T-helper 2 cell (primary cell): ENCODE measurements at places on chromosomes 12 and 14.
A peak's percentile ranks its signal among the peaks of the same experiment; 100 is the strongest.

- no peak for DNase-seq
Observed at GRCh38 chr14:79011920-79012204, 841.7 kb downstream of the NRXN3 start.

DNA sequence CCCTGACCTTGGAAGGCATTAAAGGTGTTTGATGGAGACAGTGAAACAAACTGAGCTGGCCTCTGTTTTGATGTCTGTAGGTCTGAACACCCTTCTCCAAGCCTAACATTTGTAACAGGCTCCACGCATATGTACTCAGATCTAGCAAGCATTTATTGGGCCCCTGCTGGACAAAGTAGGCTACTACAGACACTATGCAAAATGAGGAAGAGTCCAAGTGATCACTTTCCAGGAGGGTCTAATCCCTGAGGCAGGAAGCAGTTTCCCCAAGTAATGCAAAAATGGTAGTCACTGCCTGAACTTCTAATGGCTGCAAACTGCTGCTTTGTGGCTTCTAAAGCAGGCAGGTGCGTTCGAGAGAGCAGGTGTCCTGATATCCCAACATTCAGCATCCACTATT lies 405.8 kb downstream of the MED13L start:
- DNase-seq, result no peak

DNA sequence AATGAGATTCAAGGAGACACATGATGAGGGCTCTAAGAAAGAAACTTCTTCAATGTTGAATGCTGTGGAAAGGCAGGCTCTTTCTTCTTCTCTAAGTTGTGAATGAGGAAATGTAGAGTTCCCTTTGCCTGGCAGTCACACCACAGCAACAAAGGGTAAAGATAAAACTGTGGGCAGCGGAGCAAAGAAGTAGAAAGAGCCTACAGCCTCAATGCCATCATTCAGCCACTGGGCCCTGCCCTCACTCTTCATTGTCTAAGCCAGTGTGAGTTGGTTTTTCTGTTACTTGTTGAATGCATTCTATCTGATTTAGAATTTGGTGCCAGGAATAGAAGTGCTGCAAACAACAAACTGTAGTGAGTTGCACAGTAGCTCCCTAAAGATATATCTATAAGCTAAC lies 12.2 kb downstream of the SDR9C7 start:
- DNase-seq, result no peak

GRCh38 chr12:332581-333205 lies 56.4 kb downstream of the KDM5A start:
- no peak for DNase-seq

- DNase-seq, result peak; percentile 52
Observed at GRCh38 chr12:108856428-108857157, 790 bp downstream of the SSH1 start.

DNA sequence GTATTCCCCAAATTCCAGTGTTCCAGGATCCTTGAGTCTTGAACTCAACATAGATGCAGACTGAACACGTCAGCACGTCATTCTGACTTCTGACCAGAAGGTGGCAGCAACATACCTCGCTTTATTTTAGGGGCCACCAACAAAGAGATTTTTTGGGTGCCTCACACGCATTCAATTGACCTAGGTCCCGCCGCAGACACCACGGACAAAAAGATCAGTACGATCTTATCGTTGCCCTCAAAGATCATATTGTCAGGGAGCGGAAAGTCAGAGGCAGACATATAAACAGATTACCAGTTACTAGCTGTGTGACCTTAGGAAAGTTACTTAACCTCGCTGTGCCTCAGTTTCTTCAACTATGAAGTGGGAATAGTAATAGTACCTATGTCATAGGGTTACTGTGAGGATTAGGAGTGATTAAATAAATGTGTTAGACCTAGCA lies 6.5 kb upstream of the PRPH start:
- peak; percentile 26 for DNase-seq

DNA sequence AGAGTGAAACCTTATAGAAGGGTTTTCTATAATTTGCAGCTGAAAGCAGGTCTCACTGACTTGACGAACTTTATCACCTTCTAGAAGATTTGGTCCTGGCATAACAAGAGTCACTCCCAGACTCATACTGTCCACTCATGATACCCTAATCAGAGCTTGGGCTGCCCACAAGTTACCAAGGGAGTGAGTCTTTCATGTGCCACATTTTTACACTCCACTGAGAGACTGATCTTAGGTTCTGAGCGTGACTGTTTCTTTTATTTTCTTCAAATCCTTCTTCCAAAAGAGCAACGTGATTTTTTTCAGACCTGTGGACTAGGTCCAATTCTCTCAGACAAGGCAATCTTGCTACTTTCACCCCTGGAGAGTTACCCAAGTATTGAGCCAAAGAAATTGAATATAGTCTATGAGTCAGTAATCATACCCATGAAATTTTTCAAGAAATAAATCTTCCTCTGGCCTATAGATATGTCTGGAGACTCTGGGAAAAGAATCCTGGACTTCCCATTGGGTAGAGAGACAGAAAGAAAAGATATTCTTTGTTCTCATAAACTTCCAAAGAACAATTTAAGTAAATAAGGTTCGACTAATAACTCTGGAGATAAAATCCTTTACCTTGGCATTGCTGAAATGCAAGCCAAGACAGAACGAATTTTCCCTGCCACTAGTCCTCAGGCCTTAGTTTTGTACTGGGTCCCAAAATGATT lies 26.9 kb downstream of the SIX1 start:
- DNase-seq, result no peak

GRCh38 chr14:21414137-21414631 lies 30.4 kb upstream of the SUPT16H start:
- no peak for DNase-seq

GRCh38 chr14:89014569-89014850 lies 190.1 kb downstream of the TTC8 start:
- DNase-seq, result no peak

- no peak for DNase-seq
Observed at GRCh38 chr12:40241741-40242140, 16.9 kb downstream of the LRRK2 start.

DNA sequence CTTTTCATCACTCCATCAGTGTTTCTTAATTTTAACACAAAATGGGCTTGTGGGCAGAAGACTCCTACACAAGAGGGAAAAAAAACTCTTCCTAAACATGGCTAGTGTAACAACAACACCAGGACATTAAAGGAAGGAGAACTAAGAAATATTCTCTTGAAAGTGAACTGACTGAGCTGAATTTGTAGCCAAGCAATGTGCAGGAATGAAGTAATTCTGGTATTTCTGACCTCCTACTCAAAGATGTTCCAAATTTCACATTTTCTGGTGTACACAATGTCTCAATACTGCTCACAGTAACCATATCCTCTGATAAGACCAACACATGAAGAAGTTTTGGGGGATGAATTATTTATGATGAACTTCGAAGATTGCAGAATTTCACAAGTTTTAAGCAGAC lies 357.3 kb downstream of the DUSP6 start:
- no peak for DNase-seq

DNA sequence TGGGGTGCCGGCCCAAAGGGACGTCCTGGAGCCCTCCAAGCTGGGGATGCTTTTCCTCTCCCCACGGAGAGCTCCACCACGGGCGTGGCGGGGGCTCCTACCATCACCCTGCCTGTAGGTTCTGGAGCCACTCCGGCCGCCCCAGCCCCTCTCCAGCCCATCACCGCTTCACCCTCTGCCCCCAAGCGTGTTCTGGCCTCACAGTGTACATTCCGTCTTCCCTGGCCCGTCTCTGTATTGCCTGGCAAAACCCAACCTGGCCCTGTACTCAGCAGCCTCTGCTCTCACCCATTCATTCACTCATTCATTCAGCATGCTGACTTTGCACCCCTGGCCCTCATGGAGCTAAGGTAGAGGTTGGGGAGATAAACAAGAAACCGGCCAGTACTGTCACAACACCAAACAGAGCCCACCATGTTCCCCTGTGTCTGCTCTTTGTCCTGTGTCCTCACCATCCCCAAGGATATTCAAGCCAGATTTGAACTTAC lies 20.3 kb downstream of the SLC25A29 start:
- DNase-seq, result no peak

- DNase-seq, result no peak
Observed at GRCh38 chr14:100305324-100306100, 732 bp downstream of the SLC25A29 start.

- DNase-seq, result no peak
Observed at GRCh38 chr14:79745046-79745445, 466.3 kb downstream of the DIO2 start.

- DNase-seq, result peak; percentile 36
Observed at GRCh38 chr14:55458800-55459515, 18.5 kb upstream of the TBPL2 start.

- DNase-seq, result no peak
Observed at GRCh38 chr12:109131154-109132050, 15.0 kb downstream of the ACACB start.

DNA sequence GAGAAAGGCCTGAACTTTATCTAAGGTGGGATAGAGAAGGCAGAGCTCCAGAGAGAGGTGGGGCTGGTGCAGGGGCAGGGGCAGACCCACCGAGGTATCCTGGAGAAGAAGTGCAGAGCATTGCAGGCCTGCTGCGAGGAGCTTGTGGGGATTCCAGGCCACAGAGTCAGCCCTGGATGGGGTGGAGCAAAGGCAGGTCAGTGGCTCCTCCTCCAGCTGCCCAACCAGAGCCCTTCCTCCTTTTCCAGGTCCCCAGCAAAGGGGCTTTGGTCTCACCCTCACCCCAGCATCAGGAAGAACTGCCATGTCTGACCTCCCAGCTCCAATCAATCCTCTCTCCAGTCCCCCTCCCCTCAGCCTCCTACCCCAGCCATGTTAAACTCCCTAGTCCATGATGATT lies 19.8 kb upstream of the ZNF740 start:
- DNase-seq, result no peak

DNA sequence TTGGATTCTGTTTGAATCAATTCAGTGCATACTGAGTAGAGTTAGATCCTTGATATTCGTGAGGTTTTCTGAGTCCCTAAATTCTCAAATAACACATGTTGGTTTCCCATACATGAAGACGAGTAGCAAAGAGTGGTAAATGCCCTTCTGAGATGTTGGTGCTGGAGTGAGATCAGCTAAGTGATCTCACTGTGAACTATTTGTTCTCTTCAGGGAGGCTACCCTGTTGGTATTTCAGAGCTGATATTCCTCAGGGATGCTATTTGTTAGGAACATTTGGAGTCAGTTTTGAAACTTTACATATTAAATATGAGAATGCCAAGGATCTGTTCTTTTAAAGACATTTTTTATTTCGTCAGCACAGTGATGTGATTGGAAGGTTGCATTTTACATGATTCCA lies 54.7 kb downstream of the SUSD6 start:
- DNase-seq, result no peak

DNA sequence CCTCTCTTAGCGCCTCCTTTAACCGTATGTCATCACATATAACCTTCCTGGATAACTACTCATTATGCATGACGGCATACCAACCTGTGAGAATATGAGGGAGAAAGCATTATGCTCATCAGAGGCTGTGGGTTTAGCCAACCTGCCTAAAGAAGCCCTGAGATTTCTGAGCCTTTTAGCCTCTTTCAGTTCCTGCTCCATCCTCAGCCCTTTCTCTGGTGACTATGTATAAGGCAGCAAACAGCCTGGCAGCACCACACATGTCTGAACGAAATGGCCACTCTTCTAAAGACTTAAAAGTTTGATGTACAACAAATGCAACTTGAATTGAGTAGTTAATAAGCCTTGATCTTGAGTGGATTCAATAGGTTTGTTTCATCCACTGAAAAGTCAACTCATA lies 64.8 kb upstream of the SOX5 start:
- no peak for DNase-seq

DNA sequence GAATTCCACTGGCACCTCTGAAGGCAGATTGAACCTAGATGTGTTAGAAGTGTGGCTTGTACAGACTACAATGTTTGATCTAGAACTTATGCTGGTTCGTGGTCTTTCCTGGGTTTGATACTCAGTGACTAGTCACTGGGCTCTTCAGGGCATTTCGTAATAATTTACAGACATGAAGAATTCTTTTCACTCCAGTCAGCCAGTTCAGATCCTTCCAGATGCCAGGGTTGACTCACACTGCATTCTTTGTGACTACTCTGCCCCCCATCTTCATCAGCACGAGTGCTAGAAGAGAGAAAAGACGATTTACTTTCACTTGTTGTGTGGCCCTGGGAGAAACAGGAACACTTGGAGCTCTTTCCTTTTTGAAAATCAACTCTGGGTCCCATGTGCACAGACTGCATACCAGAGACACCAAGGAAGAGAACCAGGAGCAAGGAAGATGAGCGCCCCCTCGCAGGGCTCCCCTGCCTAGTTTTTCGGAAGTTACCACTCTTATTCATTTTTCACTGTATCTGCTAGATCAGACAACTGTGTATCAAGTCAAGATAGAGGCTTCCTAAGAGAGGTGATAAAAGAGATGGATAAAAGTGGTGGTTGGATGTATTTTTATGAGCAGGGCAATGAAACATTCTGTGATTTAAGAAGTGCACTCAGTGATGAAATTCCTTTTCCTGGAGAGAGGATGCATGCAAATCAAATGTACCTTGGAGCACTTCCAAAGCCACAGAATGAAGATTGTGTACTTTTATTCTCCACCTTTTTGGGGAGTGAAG lies 33.5 kb upstream of the EVL start:
- no peak for DNase-seq

- no peak for DNase-seq
Observed at GRCh38 chr12:12086362-12086761, 15.6 kb downstream of the BCL2L14 start.

- DNase-seq, result no peak
Observed at GRCh38 chr12:95863337-95863736, 4.6 kb downstream of the SNRPF start.

GRCh38 chr12:2749580-2749979 lies 45.2 kb upstream of the FKBP4 start:
- no peak for DNase-seq

GRCh38 chr12:66279123-66279712 lies 23.1 kb upstream of the HELB start:
- no peak for DNase-seq
